ENCODE measurements at places on chromosomes 7 and 10.
A peak's percentile ranks its signal among the peaks of the same experiment; 100 is the strongest.

DNA sequence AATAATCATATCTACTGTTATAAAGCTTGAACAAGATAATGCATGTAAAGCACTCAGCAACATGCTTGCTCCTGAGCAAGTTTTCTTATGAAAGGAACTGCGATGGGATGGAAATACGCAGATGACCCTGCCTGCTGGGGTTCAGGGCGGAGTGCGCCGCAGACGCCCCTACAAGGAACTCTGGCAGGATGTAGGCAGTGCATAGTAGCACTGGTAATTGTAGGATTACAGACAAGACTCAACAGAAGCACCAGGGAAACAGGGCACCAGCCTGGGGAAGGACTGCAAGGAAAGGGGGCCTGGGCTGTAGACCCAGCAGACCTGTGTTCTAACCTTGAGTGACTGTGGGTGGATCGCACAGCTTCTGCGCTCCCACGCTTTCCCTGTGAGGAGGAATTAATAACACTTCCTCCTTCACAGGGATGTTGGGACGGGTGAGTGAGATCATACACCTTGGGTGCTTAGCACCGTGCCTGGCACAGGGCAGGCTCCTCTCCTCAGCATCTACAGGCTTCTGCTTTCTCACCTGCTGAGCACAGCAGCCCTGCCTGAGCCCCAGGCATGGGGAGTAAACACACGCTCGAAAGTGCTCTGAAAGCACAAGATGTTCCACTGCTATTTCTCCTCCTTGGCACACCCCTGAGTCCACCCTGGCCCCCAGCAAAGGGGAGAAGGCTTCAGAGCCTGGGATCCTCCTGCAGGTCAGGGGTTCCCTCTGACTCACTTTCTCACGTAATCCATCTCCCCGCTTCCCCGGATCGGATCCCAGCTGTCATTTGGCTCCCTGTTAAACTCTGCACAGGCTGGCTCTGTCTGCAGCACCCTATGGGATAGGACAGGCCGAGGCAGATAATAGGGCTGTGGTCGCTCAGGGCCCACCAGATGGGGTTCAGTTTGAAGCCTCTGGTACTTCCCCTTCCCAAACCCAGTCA, 19.2 kb downstream of the ITPRIP start:
- H3K36me3 ChIP-seq: peaks cover 12% of the 10 kb centered on the region
- no peaks in the 10 kb centered on the region for H3K27me3 ChIP-seq
- H3K27ac ChIP-seq: peak overlapping the region; percentile 96
- peaks cover 82% of the 10 kb centered on the region for H3K4me1 ChIP-seq
- no peak for DNase-seq
- no peak overlapping the region for H3K4me3 ChIP-seq

- peaks cover 28% of the 10 kb centered on the region for H3K4me1 ChIP-seq
- DNase-seq: no peak
- H3K27ac ChIP-seq: no peak overlapping the region
- H3K4me3 ChIP-seq: peak overlapping the region; percentile 47
- H3K36me3 ChIP-seq: no peaks in the 10 kb centered on the region
These were observed 456 bp upstream of the ACHE start for GRCh38 chr7:100895956-100896731.

DNA sequence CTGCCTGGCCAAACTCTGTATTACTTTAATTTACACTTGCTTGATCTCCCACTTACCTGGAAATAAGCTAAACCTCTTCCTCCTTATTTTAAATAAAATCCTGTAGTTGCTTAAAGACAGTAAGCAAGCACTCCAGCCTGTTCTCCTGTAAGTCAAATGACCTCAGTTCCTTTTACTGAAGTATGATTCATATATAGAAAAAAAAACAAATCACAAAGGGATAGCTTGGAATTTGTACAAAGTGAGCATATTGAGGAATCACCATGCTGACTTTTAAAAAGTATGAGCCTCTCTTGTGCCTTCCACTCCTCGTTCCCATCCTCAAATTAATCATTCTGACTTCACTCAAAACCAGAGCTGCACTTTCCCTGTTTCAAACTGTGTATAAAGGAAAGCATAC, 52.0 kb downstream of the C10orf90 start:
- H3K4me1 ChIP-seq: no peaks in the 10 kb centered on the region
- H3K27me3 ChIP-seq: no peaks in the 10 kb centered on the region
- H3K27ac ChIP-seq: no peak overlapping the region
- no peak overlapping the region for H3K4me3 ChIP-seq
- H3K36me3 ChIP-seq: no peaks in the 10 kb centered on the region

- H3K4me1 ChIP-seq: no peaks in the 10 kb centered on the region
- H3K36me3 ChIP-seq: no peaks in the 10 kb centered on the region
- no peaks in the 10 kb centered on the region for H3K27me3 ChIP-seq
- H3K4me3 ChIP-seq: no peak overlapping the region
- no peak overlapping the region for H3K27ac ChIP-seq
These were observed 25.1 kb upstream of the VPS41 start for GRCh38 chr7:38934051-38934450.

DNA sequence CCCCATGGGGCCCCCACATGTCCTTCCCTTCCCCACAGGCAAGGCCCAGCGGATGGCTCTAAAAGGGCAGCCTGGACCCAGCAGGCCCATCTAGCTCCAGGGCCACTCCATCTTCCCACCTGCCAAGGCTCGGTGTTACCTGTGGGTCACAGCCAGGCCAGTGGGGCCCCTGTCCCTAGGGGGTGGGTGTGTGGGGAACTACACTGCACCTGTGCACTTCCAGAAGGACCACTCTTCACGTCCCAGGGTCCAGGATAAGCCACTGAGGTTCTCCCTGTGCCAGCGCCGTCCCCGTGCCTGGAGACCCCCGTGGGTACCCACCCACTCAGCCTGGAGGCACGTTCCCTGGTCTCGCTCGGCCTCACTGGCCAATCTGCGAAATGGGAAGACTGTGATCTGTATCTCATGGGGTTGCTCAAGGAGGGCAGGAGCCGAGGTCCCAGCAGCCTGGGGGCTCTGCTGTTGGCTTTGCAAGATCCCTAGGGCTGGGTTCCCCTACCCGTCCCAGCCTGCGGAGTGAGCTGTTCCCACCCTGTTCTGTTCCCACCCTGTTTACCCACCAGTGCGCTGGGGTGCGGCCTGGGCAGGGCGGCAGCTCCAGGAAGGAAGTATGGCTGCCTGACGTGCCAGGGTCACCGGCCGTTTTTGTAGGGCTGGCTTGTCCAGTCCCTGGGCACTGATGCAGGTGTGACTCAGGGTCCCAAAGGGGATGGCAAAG, 4.6 kb downstream of the PWWP2B start:
- H3K36me3 ChIP-seq: peaks cover 14% of the 10 kb centered on the region
- no peaks in the 10 kb centered on the region for H3K27me3 ChIP-seq
- no peak for DNase-seq
- no peak overlapping the region for H3K4me3 ChIP-seq
- H3K4me1 ChIP-seq: peaks cover 64% of the 10 kb centered on the region
- peak overlapping the region; percentile 53 for H3K27ac ChIP-seq

DNA sequence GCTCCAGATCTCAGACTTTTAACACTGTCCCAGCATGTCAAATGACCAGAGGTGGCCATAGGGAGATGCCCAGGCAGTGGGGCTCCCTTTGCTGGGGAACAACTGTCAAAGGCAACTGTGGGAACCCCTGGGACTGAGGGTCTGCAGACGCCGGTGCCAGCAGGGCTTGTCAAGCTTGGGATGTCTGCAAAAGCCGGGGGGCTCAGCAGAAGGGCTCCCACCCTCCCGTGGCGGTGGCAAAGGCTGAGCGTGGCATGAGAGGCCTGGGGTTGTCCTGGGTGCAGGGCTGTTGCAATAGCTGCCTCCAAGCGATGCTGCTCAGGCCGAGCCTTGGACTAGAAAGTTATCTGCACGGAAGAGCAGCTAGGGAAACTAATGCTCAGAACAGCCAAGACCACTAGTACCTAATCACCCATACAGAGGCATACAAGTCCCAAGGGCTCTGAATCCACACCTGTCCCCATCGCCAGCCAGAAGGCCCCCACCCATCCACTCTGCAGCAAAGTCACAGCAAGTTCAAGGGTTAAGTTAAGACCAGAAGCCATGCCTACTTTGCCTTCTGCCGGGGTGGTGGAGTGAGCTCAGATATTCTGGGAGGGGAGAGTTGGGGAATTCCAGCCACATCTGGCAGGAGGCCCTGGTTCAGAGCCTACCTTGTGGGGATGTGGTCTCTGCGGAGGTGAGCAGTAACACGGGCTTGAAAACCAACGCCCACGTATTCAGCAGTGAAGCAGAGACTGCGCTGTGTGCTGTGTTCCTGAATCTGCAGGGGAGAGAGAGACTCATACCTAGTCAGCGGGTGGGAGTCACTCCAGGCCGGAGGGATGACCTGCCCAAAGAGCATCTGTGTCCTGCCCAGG, 4.6 kb downstream of the SH2B2 start:
- peaks cover 26% of the 10 kb centered on the region for H3K4me1 ChIP-seq
- H3K27ac ChIP-seq: no peak overlapping the region
- DNase-seq: no peak
- H3K36me3 ChIP-seq: no peaks in the 10 kb centered on the region
- H3K4me3 ChIP-seq: no peak overlapping the region
- H3K27me3 ChIP-seq: no peaks in the 10 kb centered on the region

DNA sequence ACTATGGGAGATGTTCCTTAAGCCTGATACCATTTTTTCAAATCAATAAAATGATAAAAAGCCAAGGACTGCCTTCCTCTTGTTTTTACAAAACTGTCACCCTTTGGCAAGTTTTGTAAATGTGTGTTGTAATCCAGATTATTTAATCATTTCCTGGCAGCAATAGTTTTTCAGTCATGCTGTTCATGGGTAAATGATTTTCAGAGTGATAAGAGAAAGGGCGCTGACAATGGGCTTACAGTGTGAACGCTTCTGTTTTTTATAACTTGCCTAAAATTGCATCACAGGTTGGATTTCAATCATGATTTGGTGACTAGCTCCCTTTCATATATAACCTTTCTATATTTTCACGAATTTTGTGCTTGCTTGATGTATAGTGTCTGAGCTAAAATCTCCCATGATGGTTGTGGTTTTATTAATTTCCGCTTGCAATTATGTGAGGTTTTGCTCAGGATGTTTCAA, 19.0 kb upstream of the DMBT1 start:
- H3K36me3 ChIP-seq: no peaks in the 10 kb centered on the region
- H3K27me3 ChIP-seq: no peaks in the 10 kb centered on the region
- H3K4me3 ChIP-seq: no peak overlapping the region

GRCh38 chr7:37247861-37248260, 200.8 kb downstream of the ELMO1 start:
- H3K27me3 ChIP-seq: no peaks in the 10 kb centered on the region
- no peak overlapping the region for H3K4me3 ChIP-seq
- no peak for DNase-seq
- H3K36me3 ChIP-seq: no peaks in the 10 kb centered on the region
- peaks cover 24% of the 10 kb centered on the region for H3K4me1 ChIP-seq

DNA sequence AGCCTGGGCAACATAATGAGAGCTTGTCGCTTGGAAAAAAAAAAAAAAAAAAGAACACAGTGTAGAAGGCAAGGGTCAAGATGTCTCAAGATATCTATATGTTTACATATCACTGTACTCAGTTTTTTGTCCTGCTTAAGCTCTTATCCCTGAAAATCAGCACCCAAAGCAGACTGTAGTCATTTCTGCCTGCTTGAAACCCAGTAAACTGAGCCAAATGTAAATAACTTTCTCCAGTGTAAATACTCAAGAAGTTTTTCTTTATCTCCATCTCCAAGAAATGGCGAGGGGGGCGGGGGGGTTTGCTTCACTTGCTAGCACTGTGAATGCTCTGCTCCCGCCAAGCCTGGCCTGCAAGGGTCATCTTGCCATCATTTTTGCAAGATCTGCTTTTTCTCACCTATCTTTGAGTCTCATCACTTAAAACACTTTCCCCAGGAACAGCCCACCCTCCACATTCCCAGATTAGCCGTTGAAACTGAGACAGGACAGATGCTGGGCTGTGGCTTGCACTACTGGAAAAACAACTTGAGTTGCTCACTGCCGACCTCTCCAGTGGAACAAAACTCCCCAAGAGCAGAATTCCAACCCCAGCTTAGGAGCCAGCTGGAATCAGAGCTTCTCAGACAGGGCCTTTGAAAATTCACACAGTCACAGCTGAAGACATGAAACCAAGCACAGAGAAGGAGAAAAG, 54.6 kb downstream of the AFAP1L2 start:
- no peaks in the 10 kb centered on the region for H3K27me3 ChIP-seq
- peaks cover 26% of the 10 kb centered on the region for H3K4me1 ChIP-seq
- no peak for DNase-seq
- peak overlapping the region; percentile 32 for H3K27ac ChIP-seq
- H3K4me3 ChIP-seq: no peak overlapping the region

DNA sequence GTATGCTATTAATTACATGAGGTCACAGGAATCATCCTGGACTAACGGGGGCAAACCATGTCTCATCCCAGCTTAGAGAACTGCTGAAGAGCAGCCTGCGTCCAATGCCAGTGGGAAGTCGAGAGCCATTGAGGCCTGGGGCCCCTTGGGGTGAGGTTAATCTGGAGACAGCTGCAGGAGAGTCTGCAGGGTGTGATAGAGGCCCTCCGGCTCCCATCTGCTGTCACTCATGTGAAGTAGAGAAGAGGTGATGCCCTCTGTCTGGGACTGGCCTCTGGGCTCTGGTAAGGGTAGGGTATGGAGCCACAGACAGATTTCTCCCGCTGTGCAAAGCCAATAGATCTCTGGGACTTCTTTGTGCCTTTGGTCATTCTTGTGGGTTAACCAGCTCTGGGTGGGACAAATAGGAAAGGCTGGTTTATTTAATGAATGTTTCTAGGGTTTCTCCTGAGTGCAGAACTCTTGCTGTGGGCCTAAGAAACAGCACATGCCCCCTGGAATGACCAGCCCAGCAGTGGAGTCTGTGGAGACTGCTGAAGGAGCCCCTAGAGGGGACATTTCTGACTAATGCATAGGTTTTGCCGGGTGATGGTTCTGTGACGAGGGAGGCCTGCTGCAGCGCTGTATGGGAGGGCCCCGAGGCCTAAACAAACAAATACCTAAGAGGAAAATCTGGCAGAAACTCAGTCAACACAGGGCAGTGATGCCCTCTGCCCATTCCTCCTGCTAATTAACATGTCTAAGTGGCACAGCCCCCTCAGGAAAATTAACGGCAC, 34.5 kb downstream of the CRHR2 start:
- no peak overlapping the region for H3K4me3 ChIP-seq
- H3K36me3 ChIP-seq: no peaks in the 10 kb centered on the region
- DNase-seq: peak; percentile 44

DNA sequence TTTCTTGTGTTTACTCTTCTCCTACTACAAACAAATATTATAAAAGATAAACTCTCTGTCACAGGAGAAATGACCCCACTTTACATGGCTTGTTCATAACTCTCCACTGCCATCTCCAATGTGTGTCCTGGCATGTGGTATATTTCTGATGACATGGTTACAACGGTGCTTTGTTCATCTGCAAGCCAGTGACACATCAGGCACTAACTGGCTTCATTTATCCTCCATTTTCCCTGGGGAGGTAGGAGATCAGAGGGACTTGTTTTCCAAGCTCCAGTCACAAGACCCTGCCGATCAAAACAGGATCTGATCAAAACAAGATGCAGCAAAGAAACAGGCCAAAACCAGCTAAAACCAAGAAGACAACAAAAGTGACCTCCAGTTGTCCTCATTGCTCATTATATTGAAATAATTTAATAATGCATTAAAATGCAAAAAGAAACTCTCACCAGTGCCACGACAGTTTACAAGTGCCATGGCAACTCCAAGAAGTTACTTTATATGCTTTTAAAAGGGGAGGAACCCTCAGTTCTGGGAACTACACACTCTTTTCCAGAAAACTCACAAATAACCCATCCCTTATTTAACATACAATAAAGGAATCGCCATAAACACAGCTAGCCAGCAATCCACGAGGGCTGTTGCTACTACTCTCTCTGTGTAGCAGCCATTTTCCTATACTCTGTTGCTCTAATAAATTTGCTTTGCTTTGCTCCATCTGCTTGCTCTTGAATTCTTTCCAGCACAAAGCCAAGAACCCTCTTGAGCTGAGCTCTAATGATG, 224.2 kb downstream of the XPNPEP1 start:
- H3K4me1 ChIP-seq: no peaks in the 10 kb centered on the region
- no peak overlapping the region for H3K4me3 ChIP-seq
- no peak overlapping the region for H3K27ac ChIP-seq
- no peaks in the 10 kb centered on the region for H3K36me3 ChIP-seq
- no peaks in the 10 kb centered on the region for H3K27me3 ChIP-seq
